ENCODE measurements at places on chromosomes 4 and X.

DNA sequence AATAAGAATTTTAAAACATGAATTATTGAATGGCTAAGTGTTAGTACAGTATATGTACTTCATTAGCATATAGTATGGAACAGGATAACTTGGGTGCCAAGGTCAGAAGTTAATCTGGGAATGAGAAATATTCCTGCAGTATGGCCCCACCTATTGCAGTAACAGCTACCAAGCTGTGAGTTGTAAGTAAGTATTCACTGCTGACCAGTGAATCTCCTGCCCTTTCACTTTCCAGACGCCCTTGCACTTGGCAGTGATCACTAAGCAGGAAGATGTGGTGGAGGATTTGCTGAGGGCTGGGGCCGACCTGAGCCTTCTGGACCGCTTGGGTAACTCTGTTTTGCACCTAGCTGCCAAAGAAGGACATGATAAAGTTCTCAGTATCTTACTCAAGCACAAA, 105.1 kb downstream of the NFKB1 start:
- no peak for DNase-seq

GRCh38 chrX:97751735-97752134, 868.0 kb downstream of the RPA4 start:
- no peak for DNase-seq

- no peak for DNase-seq
These were observed 20.0 kb upstream of the VCX2 start for GRCh38 chrX:8191022-8191421.

- no peak for DNase-seq
These were observed 35.8 kb upstream of the PRDM8 start for GRCh38 chr4:80161413-80162058.

DNA sequence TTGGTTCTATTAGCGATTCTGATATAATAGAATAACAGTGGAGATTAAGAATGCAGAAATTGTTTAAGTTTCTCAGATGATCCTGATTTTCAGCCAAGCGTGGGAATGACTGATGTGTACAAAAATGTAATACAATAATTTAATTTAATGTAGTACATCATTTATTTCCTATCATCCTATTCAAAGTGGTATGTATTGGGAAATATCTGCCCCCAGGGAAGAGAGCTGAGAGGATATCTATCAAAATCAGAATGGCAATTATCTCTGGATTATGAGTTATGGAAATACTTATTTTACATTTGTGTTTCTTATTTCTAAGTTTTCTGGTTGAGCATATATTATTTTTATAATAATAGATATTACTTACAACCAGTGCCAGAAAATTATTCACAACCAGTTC, 3.9 kb downstream of the FABP2 start:
- no peak for DNase-seq

DNA sequence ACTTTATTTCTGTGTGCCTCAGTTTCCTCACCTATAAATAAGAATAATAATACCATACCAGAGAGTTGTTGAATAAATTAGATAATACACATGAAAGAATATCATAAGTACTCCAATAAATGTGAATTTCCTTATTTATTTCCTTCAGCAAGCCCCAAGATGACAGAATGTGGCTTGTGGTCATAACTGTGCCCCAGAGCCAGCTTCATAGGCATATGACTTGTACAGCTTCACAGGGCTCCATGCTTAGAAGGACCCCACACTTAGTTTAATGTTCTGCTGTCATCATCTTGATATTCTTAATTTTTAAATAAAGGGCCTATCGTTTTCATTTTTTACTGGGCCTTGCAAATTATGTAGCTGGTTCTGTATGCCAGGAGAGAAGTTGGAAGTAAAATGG, 25.3 kb downstream of the VSIG4 start:
- no peak for DNase-seq

DNA sequence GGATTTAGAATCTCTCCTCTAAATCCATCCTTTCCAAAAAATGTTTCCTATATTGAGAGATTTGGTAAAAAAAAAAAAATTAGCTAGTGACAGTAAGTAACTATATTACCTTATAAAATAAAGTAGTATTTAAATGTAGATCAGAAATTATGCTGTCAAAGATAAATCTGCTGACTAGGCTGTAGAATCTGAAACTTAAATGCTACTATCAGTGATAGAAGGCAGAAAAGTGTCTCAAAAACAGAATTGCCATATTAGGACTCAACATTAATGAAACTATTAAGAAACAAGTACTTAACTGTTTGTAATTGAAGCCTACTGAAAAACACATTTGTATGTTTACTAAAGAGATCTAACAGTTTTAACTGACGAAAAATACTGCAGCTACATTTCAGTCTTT, 8.3 kb downstream of the TAF9B start:
- no peak for DNase-seq

DNA sequence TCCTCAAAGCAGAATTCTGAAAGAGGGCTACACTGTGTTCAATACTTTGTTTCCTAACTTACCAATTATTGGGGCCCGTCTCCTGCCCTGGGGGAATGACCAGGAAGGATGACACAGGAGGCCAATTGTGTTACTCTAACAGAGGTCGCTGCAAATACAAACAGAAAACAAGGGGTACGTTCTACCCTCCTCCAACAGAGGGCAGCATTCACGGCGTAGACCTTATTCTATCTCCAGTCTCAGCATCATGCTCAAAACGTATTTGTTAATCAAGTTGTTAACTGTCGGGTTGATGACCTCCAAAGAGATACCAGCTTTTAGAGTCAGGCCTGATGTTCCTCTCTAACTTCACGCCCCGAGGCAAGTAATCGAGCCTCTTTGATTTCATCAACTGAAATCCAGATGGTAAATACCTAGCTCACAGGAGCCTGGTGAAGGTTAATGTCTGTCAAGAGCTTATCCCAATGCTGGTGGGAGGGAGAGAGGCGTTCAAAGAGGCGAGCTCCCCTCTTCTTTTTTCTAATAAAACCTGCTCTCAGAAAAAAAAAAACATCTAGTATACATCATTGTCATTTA, 181.0 kb upstream of the KCNIP4 start:
- DNase-seq, result no peak
